ENCODE measurements at places on chromosomes 3 and 15.

- DNase-seq = no peak
Measured at GRCh38 chr3:148084931-148085330, 612.8 kb upstream of the AGTR1 start.

- no peak for DNase-seq
Measured at GRCh38 chr15:90716317-90716975, 700 bp upstream of the BLM start.

GRCh38 chr3:154786724-154787123 is 293.4 kb upstream of the MME start:
- DNase-seq = no peak

- no peak for DNase-seq
Measured at GRCh38 chr15:40510201-40510600, 39.4 kb downstream of the CHST14 start.

DNA sequence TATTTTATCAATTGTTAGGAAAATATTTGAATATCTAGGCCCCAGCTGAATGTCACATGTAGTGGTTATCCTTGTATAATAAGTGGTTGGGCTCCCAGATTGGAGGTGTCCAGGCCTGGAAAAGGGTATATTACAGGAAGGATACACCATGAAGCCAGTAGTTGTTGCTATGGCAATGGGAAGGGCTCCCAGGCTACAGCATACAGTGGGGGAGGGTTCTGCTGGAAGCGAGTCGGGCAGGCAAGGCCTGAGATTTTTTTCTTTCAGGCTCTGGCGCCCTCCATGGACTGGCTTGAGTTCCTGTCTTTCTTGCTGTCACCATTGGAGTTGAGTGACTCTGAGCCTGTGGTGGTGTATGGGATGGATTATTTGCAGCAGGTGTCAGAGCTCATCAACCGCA is 8.9 kb downstream of the ECE2 start:
- no peak for DNase-seq

DNA sequence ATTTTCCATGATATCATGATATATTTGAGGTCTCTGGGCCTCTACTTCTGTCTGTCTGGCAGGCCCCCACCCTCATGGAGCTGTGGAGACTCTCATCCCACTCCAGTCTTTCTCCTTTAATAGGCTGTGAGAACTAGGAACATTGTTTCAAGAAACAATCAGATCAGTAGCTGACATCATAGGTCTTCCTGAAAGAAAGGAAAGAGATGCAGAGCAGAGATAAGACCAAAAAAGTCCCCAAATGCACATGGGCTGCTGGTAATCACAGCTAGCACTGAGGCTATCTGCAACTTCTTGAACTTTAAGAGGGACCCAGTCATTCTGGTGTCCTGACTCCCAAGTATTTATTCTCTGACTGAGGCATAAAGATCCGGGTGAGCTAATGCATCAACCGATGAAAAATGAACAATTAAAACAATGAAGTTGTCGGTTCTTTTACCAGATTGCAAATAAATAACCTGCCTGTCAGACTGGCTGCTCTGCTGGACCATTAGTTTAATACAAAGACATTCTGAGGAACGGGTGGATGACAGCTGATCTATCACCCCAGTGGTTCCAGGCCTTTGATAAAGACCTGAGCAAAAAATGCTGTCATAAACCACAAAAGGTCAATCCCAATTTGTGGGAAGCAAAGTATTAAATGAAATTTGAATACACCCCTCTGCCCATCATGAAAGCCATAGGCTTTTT is 780.8 kb upstream of the GOLIM4 start:
- DNase-seq = no peak

GRCh38 chr3:46500656-46501635 is 3.2 kb downstream of the RTP3 start:
- no peak for DNase-seq

GRCh38 chr3:114519415-114519814 is 225.6 kb downstream of the TIGIT start:
- no peak for DNase-seq

DNA sequence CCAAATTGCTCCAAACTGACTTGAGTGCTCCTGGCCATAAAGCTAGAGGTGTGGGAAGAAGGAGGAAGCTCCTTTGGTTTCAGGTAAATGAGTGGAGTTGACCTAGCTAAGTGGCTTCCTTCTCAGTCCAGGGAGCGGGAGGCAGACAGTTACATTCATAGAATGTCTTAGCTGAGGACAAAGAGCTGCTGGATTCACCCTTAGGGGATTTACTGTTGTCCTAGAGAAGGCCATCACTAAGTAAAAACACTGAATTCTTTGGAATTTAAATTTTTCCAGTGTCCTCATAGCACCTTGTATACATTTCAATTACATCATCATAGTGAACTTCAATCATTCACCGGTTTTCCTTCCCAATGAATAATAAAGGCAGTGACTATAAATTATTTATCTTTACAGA is 27.3 kb upstream of the NANOGP8 start:
- no peak for DNase-seq

- DNase-seq = no peak
Measured at GRCh38 chr3:25474052-25474451, 46.0 kb downstream of the RARB start.

- DNase-seq = no peak
Measured at GRCh38 chr15:75161106-75161916, 40.4 kb upstream of the C15orf39 start.

- no peak for DNase-seq
Measured at GRCh38 chr3:70979983-70980645, 603.4 kb downstream of the FOXP1 start.

GRCh38 chr3:177827511-177828207 is 630.4 kb upstream of the TBL1XR1 start:
- no peak for DNase-seq

- DNase-seq = no peak
Measured at GRCh38 chr15:32750979-32751378, 33.2 kb downstream of the GREM1 start.

GRCh38 chr15:70670680-70671079 is 92.7 kb downstream of the UACA start:
- DNase-seq = no peak

DNA sequence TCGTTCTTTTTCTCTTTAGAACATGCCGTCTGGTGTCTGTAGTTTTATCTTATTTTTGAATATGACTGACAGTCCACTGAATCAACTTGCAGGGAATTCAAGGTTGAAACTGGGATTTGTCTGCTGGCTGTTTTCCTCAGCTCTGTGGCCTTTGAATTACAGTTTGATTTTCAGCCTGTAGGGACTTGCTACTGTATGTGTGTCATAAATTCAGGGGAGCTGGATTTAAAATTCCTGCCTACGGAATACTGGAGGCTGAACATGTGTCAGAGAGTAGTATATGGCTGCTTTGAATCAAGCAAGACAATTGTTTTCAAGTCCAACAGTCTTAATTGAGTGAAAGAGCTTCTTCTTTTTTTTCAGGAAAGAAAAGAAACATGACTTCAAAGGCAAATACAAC is 33.9 kb downstream of the RARB start:
- no peak for DNase-seq

DNA sequence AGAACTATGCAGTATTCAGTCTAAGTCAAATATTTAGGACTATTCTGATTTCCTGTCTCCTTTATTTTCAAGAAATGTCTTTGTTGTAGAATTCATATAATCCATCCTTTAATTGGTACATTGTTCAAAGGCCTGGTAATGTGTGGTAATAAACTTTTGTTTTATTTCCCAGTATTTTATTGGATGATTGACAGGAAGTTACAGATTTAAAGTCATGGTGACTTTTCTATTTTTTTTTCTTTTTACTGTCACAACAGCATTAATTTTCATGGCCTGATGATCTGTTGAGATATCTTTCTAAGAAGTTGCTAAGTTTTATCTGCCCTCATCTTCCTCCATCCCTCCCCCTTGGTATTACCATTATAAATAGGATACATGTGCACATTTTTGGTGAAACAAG is 161.7 kb downstream of the PTPRG start:
- no peak for DNase-seq

- no peak for DNase-seq
Measured at GRCh38 chr3:9750556-9751411, 1.0 kb downstream of the OGG1 start.

DNA sequence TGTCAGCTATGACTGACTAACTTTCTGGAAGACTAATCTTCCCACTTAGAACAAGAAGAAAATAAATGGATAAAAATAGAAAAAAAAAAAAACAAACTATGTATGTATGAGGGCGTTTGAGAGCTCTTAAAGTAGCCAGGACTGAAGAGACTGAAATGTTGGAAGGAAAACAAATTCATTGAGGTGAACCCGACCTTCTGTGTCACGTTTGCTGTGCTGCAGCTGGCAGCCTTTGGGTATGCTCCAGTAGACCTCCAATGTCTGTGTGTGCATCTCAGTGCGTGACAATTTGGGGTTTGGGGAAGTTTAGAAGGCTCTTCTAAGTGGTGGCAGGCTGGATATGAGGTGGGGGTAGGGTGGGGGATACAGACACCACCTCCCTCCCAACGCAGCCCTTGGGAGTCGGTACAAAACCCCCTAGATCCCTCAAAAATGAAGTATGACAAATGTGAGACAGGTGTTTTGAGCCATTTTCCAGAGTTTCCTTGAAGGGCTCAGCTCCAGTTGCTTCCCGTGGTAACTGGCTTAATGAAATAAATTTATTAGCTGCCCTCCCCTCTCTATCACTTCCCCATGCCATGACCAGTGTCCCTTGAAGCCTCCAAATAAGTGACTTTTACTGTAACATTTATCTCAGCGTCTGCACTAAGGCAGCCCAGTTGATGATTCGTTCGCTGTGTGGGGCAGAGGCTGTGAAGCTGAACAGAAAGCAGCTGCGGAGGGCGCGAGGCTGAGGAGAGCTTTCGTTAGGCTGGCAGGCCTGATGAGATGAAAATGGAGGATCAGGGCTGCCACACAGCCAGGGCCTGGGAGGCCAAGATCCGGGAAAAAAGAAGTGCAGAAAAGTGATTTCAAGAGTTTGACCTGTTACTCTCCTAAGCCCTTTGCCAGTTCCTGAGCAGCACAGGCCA is 34.9 kb upstream of the GABRB3 start:
- DNase-seq = no peak

DNA sequence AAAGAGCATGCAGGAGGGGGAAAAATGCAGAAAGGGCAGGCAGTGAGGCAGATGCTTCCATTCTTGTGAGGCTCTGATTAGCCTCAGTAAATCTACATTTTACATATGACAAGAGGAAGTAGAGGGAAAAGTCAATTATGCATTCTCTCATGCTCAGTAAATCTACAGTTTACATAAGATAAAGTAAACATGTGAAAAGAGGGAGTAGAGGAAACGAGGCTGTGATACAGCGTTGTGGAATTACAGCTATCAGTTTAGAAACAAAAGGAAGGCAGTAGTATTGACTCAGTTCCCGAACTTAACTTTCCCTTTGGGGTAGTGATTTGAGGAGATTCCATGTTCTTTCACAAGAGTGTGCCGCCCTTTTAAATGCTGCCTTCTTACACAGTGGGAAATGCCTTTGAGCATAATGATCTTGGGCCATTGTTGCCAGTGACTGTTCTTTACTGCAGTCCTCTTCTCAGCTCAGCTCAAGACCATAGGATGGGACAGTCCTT is 39.3 kb downstream of the OSTN start:
- DNase-seq = no peak

DNA sequence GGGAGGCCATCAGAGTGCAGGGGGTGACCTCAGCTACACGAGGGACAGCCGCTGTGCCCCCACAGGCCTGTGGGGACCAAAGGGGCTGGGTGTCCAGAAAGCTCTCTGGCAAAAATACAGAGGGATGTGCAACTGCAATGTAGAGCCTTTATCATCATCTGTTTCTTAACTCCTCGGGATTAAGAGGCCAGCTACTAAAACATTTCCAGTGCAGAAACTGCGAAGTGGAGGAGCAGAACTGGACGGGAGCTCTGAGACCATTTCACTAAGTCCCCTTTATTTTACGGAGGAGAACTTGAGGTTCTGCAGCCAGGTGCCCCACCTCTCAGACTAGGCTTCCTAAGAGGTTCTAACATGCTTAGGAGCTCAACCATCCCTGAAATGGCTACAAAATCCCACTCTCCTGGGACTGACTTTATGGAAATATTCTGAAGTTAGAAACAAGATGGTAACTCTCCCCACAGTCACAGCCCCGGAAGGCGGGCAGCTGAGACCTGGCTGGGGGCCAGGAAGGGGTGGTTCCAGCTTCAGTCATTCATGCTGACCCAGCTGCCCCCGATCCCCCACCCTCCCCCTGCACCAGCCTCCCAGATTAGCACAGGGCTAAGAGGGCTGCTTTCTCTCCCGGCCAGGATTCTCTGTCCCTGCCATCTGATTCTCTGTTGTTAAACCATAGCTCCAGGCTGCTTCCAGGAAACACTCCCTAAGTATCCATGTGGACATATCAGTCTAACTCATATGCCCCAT is 40.3 kb downstream of the UMPS start:
- no peak for DNase-seq

DNA sequence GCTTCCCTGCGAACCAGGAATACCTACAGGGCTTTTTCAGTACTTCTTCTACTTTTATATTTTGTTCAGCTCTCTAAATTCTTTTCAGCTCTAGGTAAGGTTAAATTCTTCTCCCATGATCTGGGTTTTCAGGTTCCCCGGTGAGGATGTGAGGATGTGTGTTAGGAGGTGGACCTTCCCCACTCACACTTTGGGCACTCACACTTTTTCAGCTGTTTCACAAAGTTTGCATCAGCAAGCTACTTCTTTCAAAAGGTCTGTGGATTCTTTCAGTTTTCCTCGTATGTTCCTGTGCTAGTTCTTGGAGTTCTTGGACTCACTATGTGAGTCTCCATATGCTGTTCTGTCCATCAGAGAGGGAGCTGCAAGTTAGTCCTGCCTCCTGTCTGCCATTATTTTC is 13.9 kb upstream of the OR5K2 start:
- no peak for DNase-seq

- DNase-seq = no peak
Measured at GRCh38 chr3:148106062-148106461, 591.6 kb upstream of the AGTR1 start.

- DNase-seq = no peak
Measured at GRCh38 chr3:69091389-69092029, 6.8 kb downstream of the ARL6IP5 start.

DNA sequence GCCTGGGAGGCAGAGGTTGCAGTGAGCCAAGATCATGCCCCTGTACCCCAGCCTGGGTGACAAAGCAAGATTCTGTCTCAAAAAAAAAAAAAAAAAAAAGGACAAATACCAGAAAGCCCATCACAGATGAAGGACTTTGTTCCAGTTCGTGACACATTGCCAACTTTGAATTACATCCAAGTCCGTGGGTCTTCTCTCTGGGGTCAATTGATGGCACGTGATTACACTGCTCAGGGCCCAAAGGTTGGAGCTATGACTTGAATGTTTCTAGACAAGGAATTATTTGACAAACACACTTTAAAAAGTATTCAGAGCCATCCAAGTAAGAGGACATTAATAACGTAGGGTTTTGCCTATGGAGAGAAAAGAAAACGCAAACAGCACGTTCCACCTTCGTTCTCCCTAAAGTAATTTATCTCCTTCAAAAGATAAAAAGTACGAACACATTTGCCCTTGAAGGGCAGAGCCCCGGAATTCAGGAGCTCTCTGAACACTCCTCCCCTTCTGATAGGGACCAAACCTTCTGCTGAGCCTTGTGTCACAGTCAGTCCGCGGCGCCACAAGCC is 31.3 kb upstream of the ST3GAL6 start:
- no peak for DNase-seq
